ENCODE measurements at places on chromosomes 11 and 22.

DNA sequence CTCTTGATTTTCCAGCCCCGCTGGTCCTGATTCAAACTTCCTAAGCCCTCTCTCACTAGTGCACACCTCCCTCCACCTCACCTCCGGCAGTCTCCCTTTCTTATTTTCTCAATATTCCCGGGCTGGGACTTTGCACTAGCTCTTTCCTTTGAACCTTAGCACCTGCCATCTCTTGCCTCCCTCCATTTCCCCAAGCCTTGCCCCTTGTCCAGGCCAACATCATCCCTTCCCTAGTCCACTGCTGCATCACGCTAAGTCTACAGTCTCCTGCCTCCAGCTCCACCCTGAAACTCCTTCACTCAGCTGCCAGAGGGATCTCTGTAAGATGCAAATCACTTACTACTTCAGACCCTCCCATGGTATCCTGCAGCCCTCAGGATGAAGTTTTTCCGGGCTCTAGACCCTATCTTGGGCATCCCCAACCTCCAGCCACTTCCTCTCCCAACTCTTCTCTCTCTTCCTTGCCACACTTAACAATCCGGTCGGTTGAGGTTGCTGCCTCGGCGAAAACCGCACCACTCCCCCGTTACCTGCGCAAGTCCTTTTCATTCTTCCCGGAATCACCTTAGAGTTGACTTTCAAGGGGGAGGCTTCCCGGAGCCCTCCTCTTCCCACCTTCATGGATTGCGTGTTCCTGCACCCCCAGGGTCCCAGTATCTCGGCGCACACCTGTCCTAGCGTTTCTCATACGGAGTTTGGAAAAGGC lies 42.7 kb downstream of the NECTIN1 start:
- DNase-seq = no peak

GRCh38 chr11:72102946-72103753 lies at the start of gene LAMTOR1:
Gene LAMTOR1, minus strand, starts transcription at chr11:72103297. Its CDS starts 73 bp downstream, at chr11:72103224.
- peak; percentile 52 for DNase-seq

GRCh38 chr11:45816614-45817013 lies 11.7 kb downstream of the SLC35C1 start:
- no peak for DNase-seq

GRCh38 chr22:32079130-32080089 lies 36.3 kb downstream of the SLC5A1 start:
- DNase-seq = no peak

DNA sequence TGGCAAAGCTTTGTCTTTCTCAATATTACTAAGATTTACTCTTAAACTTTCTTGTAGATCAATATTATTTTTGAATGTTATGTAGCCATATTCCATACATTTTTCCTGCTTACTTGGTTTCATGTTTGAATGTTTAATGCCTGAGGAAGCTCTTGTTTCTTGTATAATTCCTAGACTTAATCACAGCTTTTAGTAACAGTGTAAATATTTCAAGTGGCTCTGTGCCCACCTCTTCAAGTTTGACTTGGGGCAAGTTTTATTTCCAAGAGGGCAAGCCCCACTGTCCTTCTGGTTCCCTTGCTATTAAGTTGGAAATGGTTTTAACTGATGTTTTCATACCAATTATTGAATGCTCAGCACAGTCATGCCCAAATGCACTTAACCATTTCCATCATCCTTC lies 1004.1 kb downstream of the OPCML start:
- no peak for DNase-seq

Measured in cortex of kidney (tissue), 1 donor.